ENCODE measurements at places on chromosomes 4 and X.

DNA sequence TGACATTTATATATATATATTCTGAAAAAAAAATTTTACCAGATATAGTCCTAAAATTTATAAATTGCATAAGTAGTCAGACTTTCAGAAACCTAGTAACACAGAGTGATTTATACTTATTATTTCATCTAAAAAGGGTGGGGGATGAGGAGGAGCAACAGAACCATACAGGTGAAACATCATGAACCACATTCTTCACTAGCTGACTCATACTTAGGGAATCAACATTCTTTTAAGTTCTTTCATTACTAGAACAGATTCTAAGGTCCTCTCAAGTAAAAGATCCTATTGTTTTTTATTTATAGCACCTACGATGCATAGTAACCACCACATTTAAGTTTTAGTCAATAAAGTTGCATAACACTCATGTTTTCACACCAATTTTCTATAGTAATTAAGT lies 166.1 kb downstream of the LRBA start:
- no peak for DNase-seq

- DNase-seq, result no peak
Measured at GRCh38 chrX:36978886-36979285, 29.3 kb upstream of the FAM47C start.

- no peak for DNase-seq
Measured at GRCh38 chr4:158817562-158818296, 48.9 kb downstream of the FNIP2 start.

GRCh38 chr4:108906006-108906405 lies 143.2 kb upstream of the ETNPPL start:
- DNase-seq, result no peak

GRCh38 chr4:109733728-109734127 lies 3.9 kb upstream of the PLA2G12A start:
- no peak for DNase-seq

GRCh38 chr4:107631560-107631959 lies 88.5 kb downstream of the PAPSS1 start:
- DNase-seq, result no peak

DNA sequence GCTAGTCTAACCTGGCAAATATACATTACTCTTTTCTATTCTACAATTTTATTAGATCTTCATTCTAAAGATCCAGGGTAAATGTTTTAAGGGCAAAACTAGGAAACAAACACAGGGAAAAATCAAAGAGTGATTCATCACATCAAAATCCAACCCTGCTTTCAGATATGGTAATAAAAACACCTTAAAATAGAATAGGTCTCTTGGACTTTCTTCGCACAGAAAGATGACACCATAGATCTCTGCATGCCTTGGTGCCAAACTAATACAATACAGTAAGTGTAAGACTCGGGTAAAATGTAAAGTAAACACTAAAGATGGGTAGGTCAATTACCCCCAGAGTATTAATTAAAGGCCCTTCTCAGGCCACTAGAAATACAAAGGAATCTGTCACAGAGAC lies 34.2 kb downstream of the LDB2 start:
- no peak for DNase-seq

- no peak for DNase-seq
Measured at GRCh38 chr4:20172070-20172760, 79.5 kb upstream of the SLIT2 start.

GRCh38 chrX:130916636-130917422 lies 13.8 kb upstream of the ENOX2 start:
- DNase-seq, result peak; percentile 7

DNA sequence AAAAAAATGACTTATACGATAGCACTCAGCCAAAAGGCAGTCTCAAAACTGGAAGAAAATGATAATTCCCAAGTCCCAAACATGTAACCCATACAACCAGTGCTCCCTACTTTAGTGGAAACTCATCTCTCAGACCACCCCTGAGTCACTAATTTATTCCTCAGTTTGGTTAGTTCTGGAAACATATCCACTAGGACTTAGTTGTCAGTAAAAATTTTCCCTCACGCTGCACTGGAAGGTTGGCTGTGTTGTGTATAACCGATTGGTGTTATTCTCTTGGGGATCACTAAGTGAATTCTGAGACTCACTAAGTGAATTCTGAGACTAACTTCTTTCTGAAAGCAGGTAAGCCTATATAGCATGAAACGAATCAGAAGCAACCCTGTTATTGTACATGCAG lies 48.5 kb upstream of the GAB1 start:
- DNase-seq, result no peak

- no peak for DNase-seq
Measured at GRCh38 chr4:137360761-137361160, 171.5 kb downstream of the PCDH18 start.

DNA sequence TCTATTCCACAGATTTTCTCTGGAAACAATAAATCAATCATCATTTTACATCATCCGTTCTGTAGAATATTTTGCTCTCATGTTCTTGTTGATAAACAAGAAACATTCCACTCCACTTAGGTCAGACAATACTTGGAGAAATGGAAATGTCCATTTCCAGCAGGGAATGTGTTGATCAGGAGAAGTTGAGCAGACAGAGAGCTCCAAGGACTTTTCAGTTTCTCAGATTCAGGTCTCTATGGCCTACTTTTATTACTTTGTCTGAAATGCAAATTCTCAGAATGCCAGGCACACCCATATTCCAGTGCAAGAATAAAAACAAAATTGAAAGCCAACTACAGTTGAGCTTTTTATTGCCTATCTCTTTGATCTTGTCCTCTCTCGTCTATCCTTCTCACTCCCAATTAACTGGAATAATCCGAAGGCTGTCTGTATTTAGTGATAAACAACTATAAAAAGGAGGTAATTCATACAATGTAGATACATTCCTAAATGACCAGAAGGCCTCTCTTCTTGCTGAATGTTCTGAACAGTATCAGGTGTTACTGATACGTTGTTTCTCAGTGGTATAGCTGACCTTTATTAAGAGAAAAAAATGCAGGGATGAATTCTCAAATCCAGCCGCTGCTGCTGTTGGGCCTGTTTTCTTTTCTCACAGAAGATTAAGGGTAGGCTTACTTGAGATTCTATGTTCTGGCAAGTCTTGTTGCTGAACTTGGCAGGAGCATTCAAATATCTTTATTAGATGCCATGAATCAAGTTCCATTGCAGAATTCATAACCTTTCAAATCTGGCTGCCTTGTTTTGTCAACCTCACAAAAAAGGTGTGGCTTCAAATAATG lies 72.1 kb downstream of the HPGD start:
- DNase-seq, result no peak

DNA sequence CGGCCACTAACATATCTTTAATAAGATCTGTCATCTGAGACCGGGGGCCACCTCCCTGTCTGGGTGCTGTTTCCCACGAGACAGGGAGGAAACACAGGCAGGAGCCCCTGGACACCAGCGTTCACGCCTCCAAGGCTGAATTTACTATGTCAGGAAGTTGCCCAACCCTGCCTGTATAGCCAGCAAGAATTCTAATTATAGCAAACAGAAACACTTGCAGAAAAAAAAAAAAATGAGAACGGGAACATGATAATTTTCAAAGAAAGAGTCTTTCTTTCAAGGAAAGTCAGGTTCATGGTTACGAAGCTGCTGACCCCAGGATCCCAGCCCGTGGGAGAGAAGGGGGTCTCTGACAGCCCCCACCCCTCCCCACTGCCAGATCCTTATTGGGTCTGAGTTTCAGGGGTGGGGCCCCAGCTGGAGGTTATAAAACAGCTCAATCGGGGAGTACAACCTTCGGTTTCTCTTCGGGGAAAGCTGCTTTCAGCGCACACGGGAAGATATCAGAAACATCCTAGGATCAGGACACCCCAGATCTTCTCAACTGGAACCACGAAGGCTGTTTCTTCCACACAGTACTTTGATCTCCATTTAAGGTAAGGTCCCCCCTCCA lies at the start of gene IL3RA:
Gene IL3RA, plus strand, starts transcription at position 455 of the 613 bp plus-strand sequence. CDS start 4,981 bp downstream, outside the sequence.
- no peak for DNase-seq
